ENCODE measurements at places on chromosomes 13 and 19. TPM values are rescaled to one million over a fixed set of nuclear protein-coding genes. Genes with fewer than 3 reads are reported as not detected.

ZNF177 gene
- total RNA-seq: 1.7 TPM

RUBCNL gene
- total RNA-seq: 17.3 TPM

DNA sequence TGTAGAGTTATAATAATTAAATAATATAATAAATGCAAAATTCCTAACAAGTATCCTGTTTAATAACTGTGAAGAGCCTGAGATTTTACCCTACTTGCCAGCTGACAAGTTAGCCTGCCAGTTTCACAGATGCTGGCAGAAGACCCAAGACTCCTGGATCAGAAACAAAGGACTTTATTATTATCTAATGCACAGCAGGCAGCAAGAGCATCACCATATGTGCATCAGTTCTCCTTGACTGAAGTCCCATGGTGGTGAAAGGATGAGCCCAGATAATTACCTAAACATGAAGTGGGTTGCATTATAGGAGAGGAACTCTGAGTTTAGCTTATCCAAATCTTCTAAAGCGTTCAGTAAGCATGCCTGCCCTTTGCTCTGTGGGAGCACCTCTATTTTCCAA lies 39.1 kb upstream of the MTIF3 start:
- no peaks in the 10 kb centered on the region for H3K36me3 ChIP-seq
- H3K27me3 ChIP-seq: no peaks in the 10 kb centered on the region
- no peak overlapping the region for H3K27ac ChIP-seq
- no peak overlapping the region for H3K4me3 ChIP-seq

- no peaks in the 10 kb centered on the region for H3K36me3 ChIP-seq
- no peak overlapping the region for H3K4me3 ChIP-seq
- DNase-seq: no peak
- H3K27ac ChIP-seq: no peak overlapping the region
- peaks cover 47% of the 10 kb centered on the region for H3K27me3 ChIP-seq
Observed at GRCh38 chr19:843180-843835, 2.5 kb downstream of the PRTN3 start.

- H3K4me3 ChIP-seq: no peak overlapping the region
- peaks cover 4% of the 10 kb centered on the region for H3K36me3 ChIP-seq
- DNase-seq: no peak
- no peak overlapping the region for H3K27ac ChIP-seq
Observed at GRCh38 chr13:51623473-51623872, 39.2 kb downstream of the WDFY2 start.

- DNase-seq: no peak
- peaks cover 6% of the 10 kb centered on the region for H3K36me3 ChIP-seq
- H3K4me1 ChIP-seq: peaks cover 26% of the 10 kb centered on the region
- H3K27ac ChIP-seq: no peak overlapping the region
- no peak overlapping the region for H3K4me3 ChIP-seq
Observed at GRCh38 chr19:1481893-1482360, 2.9 kb upstream of the C19orf25 start.
